ENCODE measurements at places on chromosomes 5 and 9.

GRCh38 chr9:103867886-103868285, 226.2 kb upstream of the SMC2 start:
- no peak for DNase-seq

DNA sequence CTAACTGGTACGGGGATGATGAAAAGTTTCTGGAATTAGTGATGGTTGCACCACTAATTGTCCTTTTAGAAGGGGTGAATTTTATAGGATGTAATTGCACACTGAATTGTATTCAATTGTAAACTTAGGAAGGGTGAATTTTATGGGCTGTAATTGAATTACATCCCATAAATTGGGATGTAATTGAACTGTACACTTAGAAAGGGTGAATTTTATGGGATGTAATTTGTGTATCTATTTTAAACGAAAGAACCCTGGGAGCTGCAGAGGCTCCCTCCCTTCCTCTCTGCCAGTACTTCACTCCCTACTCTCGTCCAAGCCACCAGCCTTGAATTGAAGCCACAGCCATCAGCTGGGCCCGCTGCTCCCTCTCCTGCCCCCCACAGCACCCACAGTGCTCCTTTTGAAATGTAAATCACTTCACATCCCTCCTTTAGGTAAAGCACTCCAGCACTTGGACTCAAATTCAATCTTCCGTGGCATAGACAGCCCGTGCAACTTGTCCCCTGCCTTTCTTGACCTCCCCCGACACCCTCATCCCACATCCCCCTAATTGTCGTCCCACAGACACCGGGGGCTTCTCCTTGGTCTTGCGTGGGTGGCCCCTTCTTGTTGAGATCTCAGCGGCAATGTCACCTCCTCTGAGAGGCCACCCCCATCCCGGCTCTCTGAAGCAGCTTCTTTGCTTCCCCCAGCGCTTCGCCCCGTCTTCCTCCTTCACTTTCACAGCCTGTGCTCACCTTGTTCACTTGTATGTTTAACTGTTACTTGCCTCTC, 84.2 kb upstream of the HRH2 start:
- no peak for DNase-seq

GRCh38 chr9:113454914-113455761, 8.4 kb upstream of the RGS3 start:
- no peak for DNase-seq

GRCh38 chr5:135382981-135383380, 16.1 kb downstream of the MACROH2A1 start:
- no peak for DNase-seq

- DNase-seq, result no peak
Observed at GRCh38 chr9:97366889-97367288, 45.0 kb upstream of the TDRD7 start.

DNA sequence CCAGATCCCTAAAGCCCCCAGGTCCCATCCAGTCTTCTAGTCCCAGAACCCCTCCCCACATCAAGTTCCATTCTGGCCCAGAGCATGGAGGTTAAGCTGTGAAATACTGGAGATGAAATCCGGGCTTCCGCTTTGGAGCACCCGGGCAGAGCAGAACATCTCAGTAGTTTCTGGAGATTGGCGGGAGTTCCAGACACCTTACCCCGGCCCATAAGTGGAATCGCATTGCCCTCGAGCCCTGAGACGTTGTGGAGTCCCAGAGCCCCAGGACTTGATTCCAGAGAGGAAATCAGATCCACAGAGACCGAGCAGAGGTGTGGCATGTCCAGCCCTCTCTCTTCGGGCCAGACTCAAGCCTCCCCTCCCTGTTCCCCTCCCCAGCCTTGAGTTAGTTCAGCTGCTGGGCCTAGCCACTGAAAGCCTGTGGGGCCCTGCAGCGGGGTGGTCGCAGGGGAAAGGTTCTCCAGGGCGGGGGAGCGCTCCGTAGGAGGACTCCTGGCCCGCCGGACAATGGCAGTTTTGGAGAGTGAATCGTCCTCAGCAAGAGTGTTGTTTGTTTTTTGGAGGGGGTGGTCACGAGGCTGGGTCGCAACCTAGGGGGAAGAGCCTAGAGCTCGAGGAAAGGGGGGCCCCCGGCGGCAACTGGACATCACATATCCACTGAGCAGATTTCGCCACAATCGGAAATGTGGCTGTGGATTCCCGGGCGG, 1.0 kb upstream of the PAX5 start:
- DNase-seq, result no peak

GRCh38 chr5:151868451-151868850, 56.2 kb downstream of the GLRA1 start:
- no peak for DNase-seq

- DNase-seq, result no peak
Observed at GRCh38 chr5:109829331-109829730, 139.6 kb downstream of the MAN2A1 start.

DNA sequence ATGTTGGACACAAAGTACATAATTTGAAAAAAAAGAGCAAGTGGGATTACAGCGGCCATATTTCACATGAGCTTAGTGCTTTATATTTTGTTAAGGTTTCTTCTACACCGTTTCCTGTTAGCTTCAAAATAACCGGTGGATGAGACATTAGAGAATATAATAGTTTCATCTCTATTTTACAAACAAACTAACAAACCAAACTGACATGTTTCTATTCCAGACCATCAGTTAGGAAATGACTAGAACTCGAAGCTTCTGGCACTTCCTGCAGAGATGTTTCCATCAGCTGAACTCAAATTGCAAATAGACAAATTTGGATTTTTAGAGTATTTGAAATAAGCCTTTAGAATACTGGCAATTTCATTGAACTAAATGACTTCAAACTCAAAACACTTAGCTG, 86.5 kb downstream of the MTRR start:
- DNase-seq, result no peak

DNA sequence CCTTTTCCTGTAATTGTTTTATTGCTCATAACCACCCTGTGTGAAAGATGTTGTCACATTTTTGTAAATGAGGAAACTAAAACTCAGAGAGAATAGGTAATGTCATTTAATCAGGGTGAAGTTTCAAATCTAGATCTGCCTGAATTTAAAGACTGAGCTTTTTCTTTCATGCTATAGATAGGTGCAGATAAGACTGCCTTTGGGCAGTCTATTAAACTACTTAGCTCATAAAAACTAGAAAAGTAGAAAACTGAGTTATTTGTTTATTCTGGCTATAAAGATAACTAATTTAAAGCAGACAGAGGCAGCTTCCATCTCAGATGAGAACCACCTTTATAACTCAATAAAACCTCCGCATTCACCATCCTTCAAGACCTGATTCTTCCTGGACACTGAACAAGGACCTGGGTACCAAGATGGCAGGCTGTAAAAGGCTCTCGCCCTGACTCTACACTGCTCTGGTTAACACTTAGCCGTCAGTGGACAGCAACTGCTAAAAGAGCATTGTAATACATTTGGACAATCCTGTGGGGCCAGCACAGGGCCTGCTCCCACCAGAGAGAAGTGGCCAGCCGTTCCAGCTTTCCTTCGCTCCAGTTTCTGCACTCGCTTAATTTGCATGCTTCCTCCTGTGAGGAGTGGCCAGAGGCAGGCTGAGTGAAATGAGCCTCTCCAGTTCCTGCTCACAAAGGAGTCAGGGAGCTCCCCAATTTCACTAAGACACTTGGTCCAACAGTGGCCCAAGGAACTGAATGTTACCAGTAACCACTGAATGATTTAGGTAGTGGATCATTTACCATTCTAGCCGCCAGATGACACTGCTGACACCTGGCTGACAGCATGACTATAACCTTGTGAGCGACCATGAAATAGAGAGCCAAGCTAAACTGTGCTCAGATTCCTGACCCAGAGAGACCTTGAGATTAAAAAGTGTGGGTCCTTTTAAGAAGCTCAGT, 566.4 kb downstream of the EFNA5 start:
- DNase-seq, result no peak

DNA sequence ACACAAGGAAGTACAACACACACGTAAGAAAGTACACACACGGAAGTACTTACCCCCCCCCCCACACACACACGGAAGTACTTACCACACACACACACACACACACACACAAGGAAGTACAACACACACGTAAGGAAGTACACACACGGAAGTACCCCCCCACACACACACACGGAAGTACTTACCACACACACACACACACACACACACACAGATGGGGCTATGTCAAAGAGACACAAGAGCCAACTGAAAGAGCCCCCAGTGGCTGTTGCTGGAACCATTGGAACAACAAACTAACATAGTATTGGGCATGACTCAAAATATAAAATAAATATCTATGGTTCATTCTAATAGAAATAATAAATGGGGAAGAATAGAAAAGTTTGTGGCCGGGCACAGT, 4.9 kb upstream of the MAPK9 start:
- no peak for DNase-seq
